ENCODE measurements at places on chromosomes 3 and 15.

- DNase-seq, result no peak
These were observed 23.3 kb downstream of the LRRC2 start for GRCh38 chr3:46542801-46543201.

DNA sequence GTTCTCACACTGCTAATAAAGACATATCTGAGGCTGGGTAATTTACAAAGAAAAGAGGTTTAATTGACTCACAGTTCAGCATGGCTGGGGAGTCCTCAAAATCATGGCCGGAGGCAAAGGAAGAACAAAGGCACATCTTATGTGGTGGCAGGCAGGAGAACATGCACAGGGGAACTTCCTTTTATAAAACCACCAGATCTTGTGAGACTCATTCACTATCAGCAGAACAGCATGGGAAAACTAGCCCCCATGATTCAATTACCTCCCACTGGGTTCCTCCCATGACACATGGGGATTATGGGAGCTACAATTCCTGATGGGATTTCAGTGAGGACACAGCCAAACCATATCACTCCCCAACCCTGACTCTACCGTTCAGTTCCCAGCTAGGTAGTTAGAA, 59.7 kb upstream of the MINAR1 start:
- DNase-seq, result no peak

DNA sequence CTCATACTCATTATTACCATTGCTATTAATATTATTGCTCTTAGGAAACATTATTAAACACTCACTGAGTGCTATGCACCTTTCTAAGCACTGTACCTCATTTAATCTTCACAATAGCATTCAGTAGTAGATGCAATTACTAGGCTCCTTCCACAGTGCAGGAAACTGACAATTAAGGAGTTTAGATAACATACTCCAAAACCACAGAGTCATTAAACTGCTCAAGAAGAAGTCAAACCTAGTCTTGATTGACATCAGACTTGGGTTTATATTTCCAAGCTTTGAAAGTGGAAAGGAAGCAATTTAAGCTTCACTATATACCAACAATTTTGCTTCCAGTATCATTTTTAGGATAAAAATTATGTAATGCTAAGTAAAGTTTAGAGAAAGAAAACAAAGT, 490.1 kb upstream of the ARRDC4 start:
- DNase-seq, result no peak

DNA sequence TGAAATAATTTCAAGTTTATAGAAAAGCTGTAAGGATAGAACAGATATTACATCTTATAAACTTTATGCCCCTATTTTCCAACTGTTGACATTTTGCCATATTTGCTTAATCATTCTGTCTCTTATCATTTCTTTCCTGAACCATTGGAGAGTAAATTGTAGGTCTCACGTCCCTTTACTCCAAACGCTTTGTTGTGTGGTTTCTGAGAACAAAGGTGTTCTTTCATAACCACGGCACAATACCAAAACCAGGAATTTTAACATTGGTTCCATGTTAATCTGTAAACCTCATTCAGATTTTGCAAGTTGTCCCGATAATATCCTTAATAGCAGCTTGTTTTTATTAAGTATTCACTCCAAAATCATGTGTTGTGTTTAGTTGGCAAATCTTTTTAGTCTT, 134.8 kb downstream of the AKAP13 start:
- no peak for DNase-seq

DNA sequence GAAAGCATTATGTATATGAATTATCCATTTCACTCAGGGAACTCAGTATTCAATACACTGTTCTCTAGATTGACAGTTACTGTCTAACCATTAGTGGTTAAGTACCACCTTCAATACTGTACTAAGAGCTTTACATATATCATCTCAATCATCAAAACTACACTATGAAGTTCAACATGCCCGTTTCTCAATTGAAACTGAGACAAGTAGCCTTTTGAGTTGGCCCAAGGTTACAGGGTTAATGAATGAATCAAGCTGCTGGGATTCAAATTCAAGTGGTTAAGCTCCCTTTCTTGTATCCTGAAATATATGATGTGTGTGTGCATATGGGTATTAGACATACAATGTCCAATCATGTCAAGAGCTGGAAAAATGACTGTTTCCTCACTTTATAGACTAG, 5.8 kb downstream of the TASOR start:
- DNase-seq, result no peak
